Esophagus mucosa (tissue), 1 donor: ENCODE measurements at places on chromosomes 1 and 21.

GRCh38 chr1:182917378-182917777, 35.6 kb downstream of the SHCBP1L start:
- no peak for ATAC-seq

- peak; percentile 32 for ATAC-seq
Observed at GRCh38 chr1:29703596-29704370, 467.5 kb downstream of the PTPRU start.

DNA sequence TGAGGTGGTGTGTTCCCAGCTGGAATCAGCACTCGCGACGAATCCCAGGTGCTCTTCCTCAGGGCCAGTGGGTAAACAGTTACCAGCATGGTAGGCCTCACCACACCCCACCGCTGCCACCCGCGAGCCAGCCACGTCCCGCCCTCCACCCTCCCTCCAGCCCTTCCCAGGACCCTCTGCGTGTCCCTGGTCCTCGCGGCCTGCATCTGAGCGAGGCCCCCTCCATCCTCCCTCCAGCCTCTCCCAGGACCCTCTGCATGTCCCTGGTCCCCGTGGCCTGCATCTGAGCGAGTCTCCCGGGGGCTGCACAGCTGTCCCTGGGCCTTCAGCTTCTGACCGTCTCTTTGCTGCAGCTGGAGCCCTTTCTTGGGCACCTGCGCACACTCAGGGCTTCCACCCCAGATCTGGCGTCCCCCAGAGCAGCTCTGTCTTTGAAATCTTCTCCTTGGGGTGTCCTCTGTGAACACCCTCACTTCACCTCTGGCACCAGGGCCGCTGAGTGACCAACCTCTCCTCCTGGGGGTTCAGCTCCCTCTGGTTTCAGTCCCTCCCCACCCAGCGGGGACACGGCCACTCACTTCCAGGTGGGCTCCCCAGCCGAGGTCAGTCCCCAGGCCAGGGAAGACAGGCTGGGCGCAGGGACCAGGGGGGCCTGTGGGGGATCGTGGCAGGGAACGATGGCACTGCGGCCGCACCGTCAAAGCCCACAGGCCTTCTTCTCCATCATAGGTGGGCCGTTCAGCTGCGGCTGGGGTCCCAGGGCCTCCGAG, 57.8 kb upstream of the COL6A2 start:
- ATAC-seq = no peak

- peak; percentile 57 for ATAC-seq
Observed at GRCh38 chr21:36113647-36114428, 21.0 kb upstream of the CBR3 start.

DNA sequence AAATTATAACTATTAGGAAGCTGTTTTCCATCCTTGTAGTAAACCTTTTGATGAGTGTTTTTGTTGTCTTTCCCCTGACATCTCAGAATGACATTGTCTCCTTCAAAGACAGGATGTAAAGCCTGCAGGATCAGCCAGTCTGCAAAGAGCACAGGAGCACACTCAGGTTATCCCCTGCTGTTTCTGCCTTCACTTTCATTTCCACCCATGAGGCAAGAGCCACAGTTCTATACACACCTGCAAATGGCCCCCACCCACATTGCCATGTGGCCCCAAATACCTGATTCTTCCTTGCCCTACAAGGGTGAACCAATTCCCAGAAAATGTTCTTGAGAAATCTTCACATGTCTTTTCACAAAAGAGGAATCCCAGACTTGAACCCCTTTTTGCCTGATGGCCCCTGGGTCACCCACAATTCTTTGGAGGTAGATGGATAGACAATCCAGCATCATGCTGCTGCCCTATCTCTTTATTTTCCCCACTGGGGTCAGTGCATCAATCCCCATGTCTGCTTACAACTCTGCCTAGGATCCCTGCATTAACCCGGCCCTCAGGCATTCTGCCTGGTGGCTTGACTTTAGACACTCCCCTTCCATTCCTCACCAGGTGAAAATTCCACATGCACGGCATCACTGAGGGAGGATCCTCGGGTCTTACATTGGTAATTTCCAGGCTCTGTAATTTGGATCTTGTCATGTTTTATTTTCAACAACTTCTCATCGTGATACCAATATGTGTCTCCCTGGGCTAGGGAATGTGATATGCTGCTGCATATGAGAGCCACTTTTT, 2.6 kb downstream of the FCRL3 start:
- no peak for ATAC-seq

- no peak for ATAC-seq
Observed at GRCh38 chr1:103353391-103353790, 172.1 kb upstream of the RNPC3 start.

GRCh38 chr1:203351037-203351625, at the start of gene FMOD:
TSS of gene FMOD (minus strand) at chr1:203351122. CDS start at chr1:203348270, 2,852 bp downstream.
- ATAC-seq = no peak

DNA sequence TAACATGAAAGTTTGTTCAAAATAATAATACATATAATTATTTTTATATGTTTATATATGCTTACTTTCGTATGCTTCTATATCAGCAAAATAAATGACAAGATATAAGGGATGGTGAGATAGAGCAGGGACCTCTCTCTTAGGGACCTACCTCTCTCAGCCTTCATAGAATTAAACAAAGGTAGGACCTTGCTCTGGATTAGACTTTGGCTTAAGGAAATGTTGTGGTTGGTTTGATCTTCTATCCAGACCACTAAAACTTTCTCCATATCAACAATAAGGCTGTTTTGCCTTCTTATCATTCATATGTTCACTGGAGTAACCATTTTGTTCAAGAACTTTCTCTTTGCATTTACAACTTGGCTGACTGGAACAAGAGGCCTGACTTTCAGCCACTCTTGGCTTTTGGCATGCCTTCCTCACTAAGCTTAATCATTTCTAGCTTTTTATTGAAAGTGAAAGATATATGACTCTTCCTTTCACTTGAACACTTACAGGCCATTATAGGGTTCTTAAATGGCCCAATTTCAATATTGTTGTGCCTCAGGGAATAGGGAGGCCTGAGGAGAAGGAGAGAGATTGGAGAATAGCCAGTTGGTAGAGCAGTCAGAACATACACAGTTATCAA, 14.4 kb downstream of the FRRS1 start:
- no peak for ATAC-seq

DNA sequence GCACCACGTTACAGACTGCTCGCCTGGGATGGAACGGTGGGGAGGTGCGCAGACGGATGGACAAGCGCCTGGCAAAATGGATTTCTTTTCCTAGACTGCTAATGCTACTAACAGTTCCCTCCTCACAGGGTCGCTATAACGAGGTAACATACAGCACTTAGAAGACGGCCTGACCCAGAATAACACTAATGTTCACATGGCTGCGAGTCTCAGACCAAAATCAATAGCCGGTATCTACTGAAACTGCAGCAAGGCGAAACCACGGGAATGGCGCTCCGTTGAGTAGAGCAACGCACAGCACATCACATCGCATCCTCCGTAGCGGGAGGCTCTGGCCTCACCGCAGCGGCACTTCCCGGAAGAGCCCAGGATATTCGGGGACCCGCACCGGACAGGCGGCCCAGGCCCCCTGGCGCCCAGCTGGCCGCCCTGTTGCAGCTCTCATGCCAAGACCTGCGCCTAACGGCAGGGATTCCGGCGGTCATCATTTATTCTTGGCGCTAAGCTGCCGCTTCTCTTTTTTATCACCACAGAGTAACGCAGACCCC, 46.6 kb downstream of the VPS26C start:
- peak; percentile 59 for ATAC-seq

GRCh38 chr1:160096274-160097116, 1.9 kb downstream of the IGSF8 start:
- peak; percentile 54 for ATAC-seq

- no peak for ATAC-seq
Observed at GRCh38 chr1:161298116-161298515, 11.7 kb downstream of the MPZ start.

- peak; percentile 1 for ATAC-seq
Observed at GRCh38 chr1:17011092-17011438, 663 bp downstream of the ATP13A2 start.

- ATAC-seq = no peak
Observed at GRCh38 chr1:63277195-63278192, 44.9 kb upstream of the FOXD3 start.

DNA sequence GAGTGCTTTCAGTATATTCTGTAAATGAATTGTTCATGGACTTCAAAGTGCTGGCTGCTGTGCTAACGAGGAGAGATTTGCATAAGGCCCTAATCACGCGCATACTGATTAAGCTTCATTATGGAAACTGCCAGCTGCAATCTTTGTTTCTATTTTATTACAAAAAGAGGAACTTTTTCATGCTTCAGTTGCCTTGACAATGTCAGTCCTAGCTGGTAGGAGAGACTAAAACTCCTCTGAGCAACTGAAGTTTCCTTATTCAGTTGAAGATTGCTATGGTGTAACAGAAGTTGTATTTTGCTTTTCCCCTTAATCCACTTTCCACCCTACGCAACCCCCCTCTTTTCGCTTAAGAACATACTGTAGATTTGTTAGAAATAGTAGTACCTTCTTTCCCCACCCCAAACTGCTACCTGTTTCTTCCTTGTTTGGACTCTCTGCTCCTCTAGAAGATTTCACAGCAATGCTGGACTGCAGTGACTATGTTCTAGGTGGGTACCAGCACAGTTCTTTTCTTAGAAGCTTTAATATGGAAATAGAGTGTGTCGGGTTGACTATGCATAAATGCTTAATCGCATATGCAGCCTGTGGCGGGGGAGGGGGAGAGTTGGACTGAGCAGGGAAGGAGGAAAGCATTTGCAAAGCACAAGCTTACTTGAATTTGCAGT, 108.3 kb downstream of the POU2F1 start:
- ATAC-seq = peak; percentile 13

DNA sequence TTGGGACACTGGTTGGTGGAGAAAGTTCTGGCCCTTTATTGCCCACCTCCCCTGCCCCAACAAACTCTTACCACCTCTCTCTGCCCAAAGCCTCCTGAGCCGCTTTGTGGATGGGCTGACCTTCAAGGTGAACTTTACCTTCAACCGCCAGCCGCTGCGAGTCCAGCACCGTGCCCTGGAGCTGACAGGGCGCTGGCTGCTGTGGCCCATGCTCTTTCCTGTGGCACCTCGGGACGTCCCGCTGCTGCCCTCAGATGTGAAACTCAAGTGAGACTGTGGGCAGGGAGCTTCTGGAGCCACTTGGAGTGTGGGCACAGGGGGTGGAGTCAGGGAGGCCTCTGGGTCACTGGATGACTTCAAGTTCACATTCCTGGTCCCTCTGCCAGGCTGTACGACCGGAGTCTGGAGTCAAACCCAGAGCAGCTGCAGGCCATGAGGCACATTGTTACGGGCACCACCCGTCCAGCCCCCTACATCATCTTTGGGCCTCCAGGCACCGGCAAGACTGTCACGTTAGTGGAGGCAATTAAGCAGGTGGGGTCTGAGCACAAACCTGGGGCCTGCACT, 12.5 kb downstream of the RHOC start:
- no peak for ATAC-seq

GRCh38 chr1:18541046-18541795, 60.5 kb downstream of the KLHDC7A start:
- ATAC-seq = no peak

- no peak for ATAC-seq
Observed at GRCh38 chr1:7580923-7581753, 190.0 kb upstream of the VAMP3 start.
